ENCODE measurements at places on chromosomes 6 and 20.

DNA sequence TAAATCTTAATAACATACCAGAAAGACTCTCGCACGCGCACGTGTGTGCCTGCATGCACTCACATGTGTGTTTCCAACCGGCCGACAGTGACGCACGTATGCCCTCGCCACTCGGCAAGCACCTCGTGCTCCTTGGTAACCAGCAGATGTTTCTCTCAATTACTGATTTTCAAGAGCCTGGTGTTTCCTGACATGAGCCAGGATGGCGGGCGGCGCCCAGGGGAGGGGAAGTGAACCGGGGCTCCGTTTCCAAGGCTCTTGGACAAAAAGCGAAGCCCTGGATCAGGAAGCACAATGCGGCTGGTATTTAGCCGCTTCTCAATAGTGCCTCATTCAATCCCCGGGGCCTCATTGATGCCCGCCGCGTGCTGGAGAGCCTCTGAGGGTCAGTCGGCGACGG lies 37.7 kb downstream of the PMEPA1 start:
- DNase-seq, result peak; percentile 42

DNA sequence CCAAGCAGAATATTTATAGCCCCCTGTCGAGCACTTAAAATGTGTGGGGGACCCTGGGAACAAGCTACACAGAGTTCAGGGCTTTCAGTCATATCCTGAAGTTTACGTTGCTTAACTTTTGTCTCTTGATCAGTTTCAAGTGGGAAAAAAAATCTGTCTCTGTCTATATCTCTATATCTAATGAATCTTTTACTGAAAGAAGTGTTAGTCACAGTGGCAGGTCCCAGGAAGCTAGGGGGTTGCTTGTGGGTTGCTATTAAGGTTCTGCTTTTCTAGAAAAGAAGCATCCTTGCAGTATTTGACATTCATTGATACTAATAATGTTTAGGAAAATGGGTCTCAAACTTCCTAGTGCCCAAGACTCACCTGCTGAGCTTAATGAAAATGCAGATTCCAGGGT lies 76.7 kb upstream of the CLDN20 start:
- DNase-seq, result peak; percentile 31

- peak; percentile 69 for DNase-seq
Measured at GRCh38 chr6:157667211-157668008, 155.6 kb upstream of the SNX9 start.

DNA sequence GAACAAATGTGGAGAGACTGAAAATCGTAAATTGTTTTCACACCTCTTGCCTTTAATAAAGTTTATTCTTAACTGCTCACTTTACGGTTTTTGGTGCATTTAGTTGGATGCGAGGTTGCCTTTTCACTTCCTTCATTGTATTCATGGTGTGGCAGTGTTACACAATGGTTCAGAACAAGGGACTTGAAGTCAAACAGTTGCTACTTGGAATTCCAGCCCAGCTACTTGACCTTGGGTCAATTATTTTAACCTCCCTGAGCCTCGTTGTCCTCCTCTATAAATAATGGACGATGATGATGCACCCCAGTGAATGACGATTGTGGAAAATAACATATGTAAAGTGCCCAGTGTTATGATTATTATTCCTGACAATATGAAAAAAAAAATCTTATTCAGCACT lies 72.3 kb downstream of the CARMIL1 start:
- DNase-seq, result no peak

DNA sequence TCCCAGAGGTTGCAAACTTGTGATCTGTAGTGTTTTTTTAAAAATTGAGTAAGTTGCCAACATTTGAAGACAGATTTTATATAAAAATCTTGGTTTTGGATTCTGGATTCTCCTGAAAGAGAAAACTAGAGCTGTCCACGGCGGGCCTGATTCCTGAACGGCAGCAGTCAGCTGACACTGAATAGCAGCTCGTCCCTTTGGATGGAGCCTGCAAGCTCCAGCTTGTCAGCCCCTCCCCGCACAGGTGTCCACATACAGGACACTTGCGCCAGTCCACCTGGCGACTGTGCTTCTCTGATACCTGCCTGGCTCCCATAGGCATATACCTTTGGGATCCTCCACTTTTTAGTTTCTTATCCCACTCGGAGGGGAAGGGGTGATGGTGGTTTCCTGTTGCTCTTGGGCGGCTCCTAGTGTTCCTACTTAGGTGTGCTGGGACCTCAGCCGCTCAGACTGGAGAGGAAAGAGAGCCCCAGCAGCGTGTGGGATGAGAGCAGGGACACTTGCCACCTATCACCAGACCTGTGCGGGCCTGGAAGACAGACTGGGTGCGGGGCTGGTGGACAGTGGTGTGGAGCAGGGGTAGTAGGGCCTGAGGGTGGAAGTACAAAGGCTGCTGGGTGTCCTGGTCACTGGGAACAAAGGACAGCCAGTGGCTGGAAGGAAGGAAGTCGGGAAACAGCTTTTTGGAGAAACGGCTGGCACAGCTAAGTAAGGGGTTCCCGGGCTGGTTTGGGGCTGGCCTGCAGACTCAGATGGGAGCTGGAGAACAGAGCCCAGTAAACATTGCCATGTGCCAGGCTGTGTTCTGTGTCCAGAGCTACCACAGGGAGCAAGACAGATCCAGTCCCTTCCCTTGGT lies 18.3 kb downstream of the GHRH start:
- DNase-seq, result no peak

Data from inflammatory macrophage (primary cell).